ENCODE measurements at places on chromosomes 7 and 10.

GRCh38 chr7:2440608-2441245 is 35.5 kb downstream of the GRIFIN start:
- no peak for DNase-seq

DNA sequence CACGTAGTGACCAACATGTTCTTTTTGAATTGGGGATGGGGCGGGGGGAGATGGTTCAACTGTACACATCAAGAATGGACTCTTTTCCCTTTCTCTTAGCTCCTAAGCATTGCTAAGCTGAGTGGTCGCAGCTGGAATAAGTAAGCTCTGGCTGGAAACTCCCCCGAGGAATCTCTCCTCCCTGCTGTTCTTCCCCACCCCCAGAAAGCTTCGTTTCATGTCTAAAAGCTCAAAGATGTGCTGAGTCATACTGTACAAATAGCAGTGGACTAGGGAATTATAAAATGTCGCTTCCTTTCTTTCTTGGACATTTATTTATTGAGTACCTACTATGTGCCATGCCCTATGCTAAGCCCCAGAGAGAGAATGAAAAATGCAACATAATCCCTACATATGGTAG is 191.1 kb upstream of the ADO start:
- no peak for DNase-seq

DNA sequence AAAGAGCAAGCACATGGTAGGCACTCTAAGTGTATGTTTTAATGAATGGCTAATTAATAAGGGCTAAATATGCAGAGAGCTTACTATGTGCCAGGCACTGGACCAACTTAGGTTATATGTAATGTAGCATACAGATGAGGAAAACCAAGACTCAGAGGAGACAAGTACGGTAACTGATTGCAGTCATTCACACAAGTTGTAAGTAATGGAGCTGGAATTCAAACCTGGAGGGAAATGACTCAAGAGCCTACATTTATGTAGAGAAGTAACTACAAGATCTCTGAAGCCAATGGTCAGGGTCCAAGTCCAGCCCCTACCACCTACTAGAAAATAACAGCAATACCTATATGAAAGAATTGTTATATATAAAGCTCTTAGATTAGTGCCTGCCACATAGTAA is 97.3 kb upstream of the KCNIP2 start:
- no peak for DNase-seq

DNA sequence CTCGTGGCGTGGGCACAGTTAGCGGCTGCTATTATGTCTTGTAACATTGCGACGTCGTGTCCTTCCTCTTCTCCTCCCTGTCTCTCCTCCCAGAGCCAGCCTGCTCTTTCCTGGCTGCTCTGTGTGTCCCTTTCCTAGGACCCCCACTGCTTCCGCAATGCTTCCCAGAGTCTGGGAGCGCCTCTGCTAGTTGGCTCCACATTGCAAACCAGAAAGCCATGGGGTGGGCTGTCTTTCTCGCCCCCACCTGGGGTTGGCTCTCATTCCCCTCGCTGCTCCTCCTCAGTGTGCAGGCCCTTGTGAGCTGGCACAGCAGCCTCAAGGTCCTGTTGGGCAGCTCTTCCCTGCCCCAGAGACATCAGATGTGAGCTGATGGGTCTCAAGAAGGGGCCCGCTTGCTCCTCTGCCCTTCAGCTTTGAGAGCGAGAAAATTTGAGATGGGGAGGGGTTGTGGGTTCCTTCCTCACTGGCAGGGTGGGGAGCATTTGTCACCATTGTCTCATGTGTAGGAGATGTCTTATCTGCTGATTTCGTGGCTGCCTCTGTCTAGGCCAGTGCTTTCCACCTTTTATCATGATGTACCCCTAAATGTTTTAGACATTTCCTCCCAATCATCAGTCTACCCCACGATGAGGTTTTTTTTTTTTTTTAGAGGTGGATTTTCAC is 3.3 kb downstream of the ADAMTS14 start:
- DNase-seq: no peak

DNA sequence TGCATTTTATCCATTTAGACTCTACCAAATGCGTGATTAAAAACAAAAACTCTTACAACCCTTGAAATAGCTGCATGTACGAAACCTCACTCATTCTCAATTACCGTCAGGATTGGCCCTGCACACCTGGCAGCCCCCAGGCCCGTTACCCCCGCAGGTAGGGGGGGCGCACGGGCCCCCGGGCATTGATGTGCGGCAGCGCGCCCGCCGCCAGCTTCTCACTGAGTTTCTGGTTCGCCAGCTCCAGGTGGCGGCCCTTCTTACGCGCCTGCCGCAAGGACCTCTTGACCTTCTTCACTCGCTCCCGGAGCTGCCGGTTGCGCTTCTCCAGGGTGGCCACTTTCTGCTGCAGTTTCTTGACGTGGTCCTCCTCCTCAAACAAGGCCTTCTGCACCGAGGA is 103.2 kb downstream of the CCDC3 start:
- no peak for DNase-seq

DNA sequence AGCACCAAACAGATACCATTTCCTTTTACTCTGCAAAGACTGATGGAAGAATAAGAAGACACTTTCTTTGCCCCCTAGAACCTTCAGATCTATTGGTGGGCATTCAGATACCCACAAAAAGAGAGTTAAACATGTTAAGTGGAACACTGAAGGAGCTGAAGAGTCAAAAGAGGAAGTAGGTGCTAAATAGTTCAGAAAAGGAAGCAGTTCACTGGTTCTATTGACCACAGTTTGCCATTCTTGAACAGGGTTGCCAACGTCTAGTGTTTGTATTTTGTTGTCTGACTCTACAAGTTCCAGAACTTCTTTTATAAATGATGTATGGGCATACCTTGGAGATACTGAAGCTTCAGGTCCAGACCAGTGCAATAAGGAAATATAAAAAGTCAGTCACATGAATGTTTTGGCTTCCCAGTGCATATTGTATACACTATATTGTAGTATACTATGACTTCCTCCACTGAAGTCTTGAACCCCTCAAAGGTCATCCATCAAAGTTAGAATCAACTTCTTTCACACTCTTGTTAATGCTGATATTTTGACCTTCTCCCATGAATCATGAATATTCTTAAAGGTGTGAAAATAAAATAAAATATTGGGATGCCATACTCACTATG is 47.5 kb upstream of the AGR3 start:
- no peak for DNase-seq

- DNase-seq: peak; percentile 28
Observed at GRCh38 chr10:14185316-14186045, 145.2 kb downstream of the FRMD4A start.

DNA sequence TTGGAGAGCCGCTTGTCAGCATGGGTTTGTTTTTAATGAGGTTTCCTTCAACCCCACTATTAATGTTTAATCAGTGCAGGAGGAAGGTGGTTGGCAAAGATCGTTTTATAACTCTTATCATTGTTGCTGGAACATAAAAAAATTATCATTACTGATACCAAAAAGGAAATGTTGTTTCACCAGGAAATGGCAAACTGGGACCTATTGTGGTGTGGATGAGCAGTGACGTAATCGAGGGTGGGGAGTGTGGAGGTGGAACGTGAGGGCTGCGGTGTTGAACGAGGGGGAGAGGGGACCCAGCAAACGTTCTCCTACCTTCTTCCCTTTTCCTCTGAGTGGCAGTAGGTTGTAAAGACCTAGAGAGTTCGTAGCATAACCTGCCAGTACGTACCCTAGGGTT is 71.9 kb upstream of the TOMM7 start:
- no peak for DNase-seq

DNA sequence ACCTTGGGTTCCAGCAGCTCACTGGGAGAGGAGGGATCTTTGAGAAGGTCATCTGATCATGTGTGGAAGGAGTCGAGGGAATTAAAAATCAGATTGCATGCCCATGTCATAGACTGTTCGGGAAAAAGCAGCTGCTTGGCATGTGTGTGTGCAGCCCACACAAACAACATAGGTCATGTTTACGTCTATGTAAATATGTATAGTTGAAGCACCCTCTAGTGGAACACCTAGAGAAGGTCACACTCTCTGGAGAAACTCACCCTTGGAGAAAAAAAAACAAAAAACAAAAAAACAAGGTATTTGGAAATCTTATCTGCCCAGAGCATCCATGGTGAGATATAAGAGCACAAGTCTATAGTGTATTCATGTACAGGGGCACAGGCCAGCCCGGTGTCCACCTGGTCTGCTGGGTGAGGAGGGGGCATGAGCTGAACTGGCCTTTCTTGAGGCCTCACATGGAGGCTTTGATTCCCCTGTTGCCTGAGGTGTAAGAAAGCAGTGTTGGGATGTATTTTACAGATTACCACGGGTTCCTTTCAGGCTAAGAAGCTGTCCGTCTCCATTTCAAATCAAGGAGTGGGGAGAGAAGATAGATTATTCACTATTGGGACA is 98.0 kb downstream of the NPY start:
- DNase-seq: no peak

DNA sequence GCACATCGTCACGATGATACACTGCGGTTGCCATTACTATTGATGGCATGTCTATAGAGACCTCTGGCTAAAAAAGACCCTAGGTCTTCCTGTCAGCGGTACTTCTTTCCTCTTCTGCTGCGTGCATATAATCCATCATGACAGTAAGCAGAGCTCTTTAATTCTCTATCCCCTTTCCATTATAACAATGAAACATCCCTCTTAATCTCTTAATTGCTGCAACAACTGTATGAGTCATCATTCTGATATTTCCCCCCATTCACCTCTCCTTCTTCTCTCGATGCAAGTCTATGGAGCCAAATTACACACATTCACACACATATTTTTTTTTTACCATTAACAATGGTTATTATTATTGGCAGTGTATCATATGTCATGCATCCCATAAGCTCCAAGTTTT is 45.2 kb upstream of the AKR1E2 start:
- DNase-seq: no peak

- DNase-seq: no peak
Observed at GRCh38 chr7:117949232-117949631, 76.0 kb upstream of the CTTNBP2 start.

GRCh38 chr7:2873686-2874551 is 29.8 kb upstream of the GNA12 start:
- DNase-seq: no peak

DNA sequence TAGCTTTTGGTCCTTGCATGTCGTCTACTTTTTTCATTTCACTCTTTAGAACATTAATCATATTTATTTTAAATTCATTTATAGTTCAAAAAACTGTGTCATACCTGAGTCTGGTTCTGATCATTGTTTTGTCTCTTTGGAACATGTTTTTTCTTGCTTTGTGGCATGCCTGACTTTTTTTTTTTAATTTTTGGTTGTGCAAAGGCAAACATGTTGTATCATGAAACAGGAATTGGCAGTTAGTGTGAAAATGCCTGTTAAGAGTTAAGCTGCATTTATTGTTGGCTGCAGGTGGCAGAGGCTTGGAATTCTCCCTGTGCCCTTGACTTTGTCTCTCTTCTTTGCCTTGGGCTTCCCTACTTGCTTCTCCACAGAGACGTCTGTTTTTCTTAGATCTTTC is 525.0 kb upstream of the ADARB2 start:
- DNase-seq: no peak

DNA sequence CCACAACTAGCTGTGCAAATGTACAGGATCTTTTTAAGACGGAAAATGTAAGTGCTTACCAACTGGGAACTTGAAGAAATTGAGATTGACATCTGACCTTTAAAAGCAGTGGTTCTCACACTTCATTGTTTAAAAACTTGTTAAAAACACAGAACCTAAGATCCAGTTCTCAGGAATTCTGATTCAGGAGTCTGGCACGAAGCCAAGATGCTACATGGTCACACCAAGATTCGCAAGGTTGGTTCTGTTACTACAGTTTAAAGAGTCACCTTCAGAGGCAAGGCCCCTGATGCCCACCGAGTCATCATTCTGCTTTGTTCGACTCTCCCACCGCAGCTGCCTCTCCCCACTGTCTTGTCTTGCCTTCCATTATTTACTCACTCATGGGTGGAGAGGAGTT is 113.3 kb downstream of the GLI3 start:
- DNase-seq: no peak

All from stimulated activated CD8-positive, alpha-beta memory T cell treated with anti-CD3 and anti-CD28 coated beads, Interleukin-7, amount 100 ng/mL, for 24 hours (primary cell).